ENCODE measurements at places on chromosomes 3 and 15. TPM values are rescaled to one million over a fixed set of nuclear protein-coding genes. Genes with fewer than 3 reads are reported as not detected.

The SIDT1 gene
- 0.13 TPM for total RNA-seq

The CLDN16 gene
- total RNA-seq, result not detected

The C2CD4B gene
- 4.1 TPM for total RNA-seq

The CLRN1 gene
- not detected for total RNA-seq

The CD200 gene
- 2.2 TPM for total RNA-seq

The MANF gene
- 187 TPM for total RNA-seq

The PLCD1 gene
- 18.5 TPM for total RNA-seq

The INKA1 gene
- 7.6 TPM for total RNA-seq

The SLC49A4 gene
- total RNA-seq, result 7.4 TPM

The SCN11A gene
- under 0.01 TPM for total RNA-seq

Measured in epithelial cell of alveolus of lung (primary cell).